Bone marrow (tissue), 2 donors: ENCODE measurements at places on chromosomes 5 and 9.
A peak's percentile ranks its signal among the peaks of the same experiment; 100 is the strongest.

DNA sequence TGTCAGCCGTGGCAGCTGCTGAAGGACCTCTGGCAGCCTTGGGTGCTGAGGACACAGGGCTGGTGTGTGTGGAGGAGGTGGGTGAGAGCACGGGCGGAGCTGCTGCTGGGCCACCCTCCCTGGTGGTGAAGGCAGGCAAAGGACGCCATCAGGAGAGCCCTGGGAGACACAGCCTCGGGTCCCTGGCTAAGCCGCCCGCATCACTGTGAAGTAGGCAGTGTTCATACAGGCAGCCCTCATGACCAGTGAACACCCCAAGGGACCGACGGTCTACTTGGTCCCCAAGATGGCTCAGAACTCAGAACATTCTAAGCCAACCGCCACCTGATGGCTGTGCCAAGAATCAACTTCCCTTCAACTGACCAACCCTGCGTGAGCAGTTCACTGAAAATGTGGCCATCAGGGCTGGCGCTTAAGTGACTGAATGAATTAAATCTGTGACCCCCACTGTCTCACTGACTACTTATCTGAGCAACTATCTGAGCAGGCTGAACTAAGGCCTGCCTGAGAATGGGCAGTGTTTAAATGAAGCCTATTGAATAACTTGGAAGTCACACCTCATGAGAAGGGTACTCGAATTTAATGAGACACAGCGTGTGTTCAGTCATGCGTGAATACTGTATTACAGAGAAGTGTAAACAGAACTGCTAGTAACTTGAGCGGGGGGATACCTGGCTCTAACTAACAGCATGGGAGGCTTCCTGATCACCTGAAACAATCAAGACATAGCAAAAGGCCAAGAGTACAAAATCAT lies 54.7 kb upstream of the SIMC1 start:
- no peak for DNase-seq

DNA sequence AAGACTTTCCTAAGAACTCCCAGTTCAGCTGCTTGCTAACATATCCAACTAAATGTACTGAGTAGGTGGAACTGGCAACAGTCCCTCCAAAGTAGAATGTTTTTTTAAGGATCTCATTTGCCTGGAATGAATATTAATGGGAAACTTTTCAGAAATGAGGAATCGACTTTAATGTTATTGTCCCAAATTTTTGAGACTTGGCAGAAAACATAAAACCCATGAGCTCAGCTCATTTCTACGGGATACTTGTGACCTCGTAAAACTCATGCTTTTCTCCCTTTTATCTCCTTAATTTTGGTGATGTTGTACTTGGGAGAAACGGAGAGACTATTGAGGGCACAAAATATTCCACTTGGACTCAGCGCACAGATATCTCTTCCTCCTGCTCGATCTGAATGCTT lies 296.8 kb downstream of the EBF1 start:
- no peak for DNase-seq

- DNase-seq, result no peak
These were observed 1.1 kb downstream of the MTMR12 start for GRCh38 chr5:32311404-32312196.

GRCh38 chr9:95047452-95048224 lies 269.9 kb downstream of the FANCC start:
- no peak for DNase-seq

DNA sequence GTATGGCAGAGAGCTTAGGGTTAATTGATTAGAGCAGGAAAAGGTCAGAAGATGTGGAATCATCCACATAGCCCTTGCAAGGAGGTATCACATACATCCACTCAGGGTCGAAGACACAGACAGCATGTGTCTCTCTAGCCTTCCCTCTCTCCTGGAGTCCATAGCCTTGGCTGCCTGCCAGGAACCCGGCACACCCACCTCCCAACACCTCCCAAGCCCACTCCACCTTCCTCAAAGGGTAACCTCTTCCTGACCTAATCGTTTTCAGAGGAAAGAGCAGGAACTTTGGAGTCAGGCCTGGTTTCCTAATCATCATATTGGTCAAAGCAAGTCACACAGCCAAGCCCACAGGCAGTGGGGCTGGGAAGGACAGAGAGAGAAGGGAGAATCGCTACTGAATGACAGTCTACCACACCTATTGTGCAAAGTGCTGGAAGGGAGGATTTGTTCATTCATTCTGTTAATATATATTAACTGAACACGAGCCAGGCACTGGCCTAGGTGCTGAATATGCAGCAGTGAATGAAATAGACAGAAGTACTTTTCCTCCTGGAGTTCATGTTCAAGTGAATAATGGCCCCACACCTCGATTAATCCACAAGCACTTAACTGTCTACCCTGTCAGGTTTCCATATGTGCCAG lies 107.8 kb downstream of the KCNIP1 start:
- no peak for DNase-seq

GRCh38 chr9:133603135-133603927 lies 5.9 kb downstream of the FAM163B start:
- DNase-seq, result no peak

DNA sequence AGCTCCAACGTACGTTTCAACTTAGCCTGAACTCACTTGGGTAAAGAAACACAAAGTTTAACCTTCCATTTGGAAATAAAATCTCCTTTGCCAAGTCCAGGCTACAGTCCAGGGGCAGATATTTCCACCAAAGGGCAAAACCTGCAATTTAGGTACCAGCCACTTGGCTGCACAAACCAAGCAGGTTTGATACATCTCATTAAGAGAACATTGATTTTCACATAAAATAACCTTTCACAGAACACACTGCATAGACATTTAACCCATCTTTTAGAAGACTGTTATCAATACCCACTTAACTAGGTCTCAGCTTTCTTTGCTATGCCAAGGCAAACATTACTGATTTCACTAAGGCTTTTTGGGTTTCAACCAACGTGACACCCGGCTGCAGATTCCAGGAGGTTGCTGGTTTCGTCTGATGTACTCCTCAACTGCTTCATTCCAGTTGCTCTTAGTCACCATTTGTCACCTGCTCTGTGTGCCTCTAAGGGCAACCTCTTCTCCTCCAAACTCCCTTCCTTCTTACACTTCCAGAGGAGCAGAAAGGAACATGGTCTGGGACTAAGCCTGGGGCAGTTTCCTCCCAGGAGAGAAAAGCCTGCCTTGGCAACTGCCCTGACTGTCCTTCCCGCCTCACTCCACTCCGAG lies 67.1 kb downstream of the EPB41L4B start:
- no peak for DNase-seq

DNA sequence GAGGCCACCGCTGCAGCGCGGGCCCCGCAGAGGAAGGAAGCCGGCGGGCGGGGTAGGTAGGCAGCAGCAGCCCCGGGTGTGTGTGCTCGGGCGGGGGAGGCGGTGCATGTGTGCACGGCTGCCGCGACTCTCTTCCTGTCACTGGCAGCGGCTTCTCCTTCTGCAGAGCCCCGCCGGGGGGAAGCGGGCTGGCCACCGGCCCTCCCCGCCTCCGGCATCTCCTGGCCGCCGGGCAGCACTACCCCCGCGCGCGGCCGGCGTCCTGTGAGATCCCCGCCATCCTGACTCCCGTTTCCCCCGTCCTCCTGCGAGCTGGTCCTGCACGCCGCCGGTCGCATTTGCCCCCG lies 315 bp downstream of the PIK3R1 start:
- DNase-seq, result peak; percentile 89

GRCh38 chr9:34500623-34501267 lies 22.0 kb downstream of the ENHO start:
- peak; percentile 44 for DNase-seq

DNA sequence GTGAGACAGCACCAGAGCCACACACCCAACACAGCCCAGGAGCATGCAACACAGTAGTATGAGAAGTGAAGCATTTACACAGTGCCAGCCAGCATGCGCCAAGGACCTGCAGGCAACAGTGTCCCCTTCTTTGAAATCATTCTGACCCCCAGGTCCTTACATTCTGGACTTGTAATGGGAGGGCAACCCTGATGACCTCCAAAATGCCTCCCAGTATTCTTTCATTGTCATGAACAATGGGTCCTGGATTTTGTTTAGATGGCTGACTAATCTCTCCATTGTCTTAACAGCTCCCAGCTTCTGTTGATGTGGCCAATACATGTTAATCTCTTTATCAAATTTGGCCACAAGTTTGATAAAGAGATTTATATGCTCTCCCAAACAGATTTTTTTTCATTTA lies 417.1 kb downstream of the DMRTA1 start:
- DNase-seq, result no peak
